ENCODE measurements at places on chromosomes 5 and 9.

- DNase-seq = peak; percentile 2
These were observed 199.6 kb downstream of the ERCC6L2 start for GRCh38 chr9:96075111-96075510.

DNA sequence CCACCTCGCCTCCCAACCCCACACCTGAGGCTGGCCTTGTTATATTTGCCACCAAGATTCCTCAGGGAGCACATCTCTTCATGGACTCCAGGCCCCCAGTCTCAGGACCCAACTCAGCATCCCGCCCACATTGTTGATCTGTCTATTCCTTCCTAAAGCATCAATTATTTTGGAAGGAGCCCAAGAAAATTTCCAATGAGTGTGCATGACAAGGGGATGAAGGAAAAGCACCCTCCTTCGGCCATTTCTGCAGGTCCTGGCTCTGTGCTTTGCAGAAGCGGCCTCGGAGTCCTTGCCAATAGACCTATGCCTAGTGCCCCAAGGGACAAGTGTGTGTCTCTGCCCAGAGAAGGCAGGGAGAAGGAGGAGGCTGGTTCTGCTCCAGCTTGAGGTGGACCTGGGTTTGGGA lies 273.2 kb downstream of the GADD45G start:
- DNase-seq = no peak

DNA sequence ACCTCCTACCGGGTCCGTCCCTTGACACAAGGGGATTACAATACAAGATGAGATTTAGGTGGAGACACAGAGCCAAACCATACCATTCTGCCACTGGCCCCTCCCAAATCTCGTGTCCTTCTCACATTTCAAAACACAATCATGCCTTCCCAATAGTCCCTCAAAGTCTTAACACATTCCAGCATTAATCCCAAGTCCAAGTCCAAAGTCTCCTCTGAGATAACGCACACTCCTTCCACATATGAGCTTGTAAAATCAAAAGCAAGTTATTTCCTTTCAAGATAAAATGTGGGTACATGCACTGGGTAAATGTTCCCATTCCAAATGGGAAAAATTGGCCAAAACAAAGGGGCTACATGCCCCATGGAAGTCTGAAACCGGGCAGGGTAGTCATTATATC lies 463.9 kb upstream of the CDH9 start:
- no peak for DNase-seq

DNA sequence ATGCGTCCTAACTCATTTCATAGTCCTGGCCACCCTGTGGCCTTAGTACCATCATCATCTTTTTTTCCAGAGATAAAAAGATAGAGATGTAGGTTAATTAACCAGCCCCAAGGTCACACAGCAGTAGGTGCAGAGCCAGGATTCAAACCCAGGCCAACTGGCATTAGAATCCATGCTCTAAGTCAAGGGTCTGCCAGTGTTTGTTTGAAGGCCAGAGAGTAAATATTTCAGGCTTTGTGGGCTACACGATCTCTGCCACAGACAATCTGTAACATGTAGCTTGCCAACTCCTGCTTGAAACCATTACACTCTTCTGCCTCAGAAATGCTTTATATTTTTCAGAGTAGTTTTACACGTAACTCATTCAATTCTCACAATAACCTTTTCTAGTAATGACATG lies 119.6 kb downstream of the EFNA5 start:
- DNase-seq = no peak

DNA sequence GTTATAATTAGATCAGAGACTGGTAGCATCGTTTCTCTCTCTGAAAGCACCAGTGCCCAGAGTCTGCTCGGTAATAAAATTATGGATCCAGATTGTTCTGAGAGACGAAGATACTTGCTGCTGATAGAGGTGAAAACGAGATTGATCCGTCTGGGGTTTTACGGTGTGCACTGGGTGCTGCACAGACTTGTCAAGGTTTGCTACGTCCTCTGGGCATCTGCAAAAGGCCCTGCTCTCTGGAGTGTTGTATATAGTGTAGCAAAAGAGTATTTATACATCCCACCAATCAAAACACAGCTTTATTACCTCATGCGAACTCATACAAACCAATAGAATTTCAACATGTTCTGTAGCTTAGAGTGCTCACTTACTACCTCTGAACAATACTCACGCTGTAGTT lies 219.3 kb downstream of the PBX3 start:
- no peak for DNase-seq

GRCh38 chr9:68546596-68547390 lies 6.1 kb upstream of the TMEM252 start:
- DNase-seq = no peak

GRCh38 chr5:172052450-172053236 lies 46.2 kb upstream of the FBXW11 start:
- peak; percentile 16 for DNase-seq

Data from T47D (cell line).